ENCODE measurements at places on chromosomes 6 and 20.

GRCh38 chr6:130900913-130901312 is 73.7 kb downstream of the SMLR1 start:
- no peak for DNase-seq

GRCh38 chr6:128560966-128561365 is 40.6 kb upstream of the PTPRK start:
- DNase-seq: no peak

DNA sequence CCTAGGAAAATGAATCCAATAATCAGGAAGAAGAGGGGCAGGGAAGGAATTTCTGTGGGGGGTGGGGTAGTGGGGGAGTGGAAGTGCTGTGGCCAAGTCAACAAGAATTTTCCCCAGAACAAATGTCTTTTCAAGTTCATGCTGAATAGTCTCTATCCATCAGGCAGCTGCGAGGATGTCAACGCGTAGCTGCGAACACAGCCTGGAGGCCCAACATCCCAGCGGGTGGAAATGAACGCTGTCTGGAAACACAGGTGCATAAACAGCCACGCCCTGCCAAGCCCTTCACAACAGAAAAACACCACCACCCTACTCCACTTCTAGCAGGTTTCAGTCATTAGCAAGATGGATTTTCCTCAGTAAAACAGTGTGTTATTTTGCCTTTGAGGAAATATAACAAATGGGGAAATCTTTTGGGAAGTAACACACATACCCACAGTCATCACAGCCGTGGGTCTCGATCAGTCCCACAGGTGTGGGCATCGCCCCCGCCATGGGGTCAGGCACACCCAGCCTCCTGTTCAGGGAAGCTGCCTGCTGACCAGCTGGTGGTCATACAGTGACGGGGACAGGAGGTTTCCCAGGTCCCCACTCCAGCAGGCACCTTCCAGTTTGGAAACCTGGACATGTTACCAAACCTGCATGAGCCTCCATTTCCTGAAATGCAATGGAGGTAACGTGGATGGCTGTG is 112.1 kb upstream of the THBS2 start:
- no peak for DNase-seq

DNA sequence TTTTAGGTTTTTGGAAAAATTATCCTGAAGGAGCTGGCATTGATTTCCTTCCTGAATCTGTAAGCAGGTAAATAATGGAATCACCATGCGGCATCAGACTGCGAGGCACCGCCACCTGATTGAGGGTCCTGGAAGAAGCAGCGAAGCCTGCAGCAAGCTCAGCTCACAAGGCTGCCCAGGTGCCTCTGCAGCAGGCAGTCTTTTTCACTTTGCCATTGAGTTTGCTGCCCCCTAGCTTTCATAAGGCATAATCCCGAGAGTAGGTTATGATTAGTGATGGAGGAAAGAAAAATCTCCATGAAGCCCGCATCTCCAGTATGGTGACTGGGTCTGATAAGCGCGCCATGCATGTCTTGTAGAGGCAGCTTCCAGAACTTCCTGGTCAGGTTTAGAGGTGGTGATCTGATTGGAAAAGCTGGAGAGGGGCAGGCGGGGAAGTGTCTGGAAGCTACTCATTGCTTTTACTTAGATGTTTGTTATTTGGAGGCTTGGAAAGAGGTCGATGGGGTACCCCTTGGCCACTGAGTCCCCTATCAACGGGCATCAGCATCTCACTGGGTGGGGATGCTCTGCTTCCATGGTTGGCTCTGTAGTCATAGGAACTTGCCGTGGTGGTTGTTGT is 26.7 kb downstream of the IYD start:
- no peak for DNase-seq

GRCh38 chr6:33313709-33314514 is at the start of gene TAPBP:
TAPBP (minus strand) TSS chr6:33314078; CDS start chr6:33314041, 37 bp downstream.
- DNase-seq: peak; percentile 62

DNA sequence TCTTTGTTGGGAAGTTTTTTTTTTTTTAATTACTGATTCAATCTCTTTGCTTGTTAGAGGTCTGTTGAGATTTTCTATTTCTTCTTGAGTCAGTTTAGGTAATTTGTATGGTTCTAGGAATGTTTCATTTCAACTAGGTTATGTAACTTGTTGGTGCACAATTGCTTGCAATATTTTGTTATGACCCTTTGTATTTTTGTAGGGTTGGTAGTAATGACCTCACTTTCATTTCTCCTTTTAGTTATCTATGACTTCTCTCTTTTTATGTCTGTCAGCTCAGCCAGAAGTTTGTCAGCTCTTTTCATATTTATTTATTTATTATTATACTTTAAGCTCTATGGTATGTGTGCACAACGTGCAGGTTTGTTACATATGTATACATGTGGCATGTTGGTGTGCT is 51.1 kb upstream of the SLC24A3 start:
- DNase-seq: no peak

- DNase-seq: no peak
Observed at GRCh38 chr6:43172104-43173007, 1.3 kb downstream of the SRF start.

- no peak for DNase-seq
Observed at GRCh38 chr6:71248878-71249544, 39.6 kb upstream of the OGFRL1 start.

DNA sequence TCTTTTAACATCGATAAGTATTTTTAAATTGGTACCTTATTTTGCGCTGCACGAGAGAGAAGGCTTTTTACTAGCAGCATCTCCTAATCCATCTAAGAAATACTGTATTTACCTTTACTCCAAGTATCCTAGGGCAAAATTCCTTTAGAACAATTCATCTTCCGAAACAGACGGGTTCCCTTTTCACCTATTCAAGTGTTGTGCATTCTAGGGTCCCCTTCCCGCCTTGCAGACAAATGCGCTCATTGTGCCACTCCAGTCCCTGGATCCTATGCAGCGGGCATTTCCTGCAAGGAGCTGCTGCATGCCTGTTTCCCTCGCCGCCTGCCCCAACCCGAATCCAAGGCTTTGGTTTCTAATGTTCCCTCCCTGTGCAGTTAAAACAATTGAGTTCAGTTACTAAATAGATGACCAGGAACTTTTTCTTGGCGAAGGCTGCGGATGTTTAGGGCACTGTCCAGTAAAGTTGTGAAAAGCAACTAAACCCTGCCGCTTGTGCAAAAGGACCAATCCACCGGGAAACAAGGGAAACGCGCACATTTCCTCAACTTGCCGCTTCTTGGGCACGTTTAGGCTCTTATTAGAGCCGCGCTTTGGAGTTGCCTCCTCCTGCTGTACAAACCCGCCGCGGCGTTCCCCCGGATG is 556 bp upstream of the SCAF8 start:
- no peak for DNase-seq

DNA sequence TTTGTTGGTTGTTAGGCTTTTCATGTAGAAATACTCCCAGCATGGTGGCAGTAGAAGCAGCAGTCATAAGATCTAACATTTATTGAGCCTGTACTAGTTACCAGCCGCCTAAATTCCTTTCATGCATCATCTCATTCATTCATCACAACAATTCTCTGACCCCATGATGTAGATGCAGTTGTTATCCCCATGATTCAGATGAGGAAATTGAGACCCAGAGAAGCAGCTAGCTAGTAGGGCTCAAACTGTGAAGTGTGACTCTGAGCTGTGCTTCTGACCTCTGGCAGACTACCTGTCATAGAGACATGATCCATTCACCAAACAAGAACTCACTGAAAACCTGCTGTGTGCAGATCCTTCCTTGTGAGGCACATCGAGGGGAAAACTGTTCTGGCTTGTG is 16.9 kb downstream of the RREB1 start:
- no peak for DNase-seq

DNA sequence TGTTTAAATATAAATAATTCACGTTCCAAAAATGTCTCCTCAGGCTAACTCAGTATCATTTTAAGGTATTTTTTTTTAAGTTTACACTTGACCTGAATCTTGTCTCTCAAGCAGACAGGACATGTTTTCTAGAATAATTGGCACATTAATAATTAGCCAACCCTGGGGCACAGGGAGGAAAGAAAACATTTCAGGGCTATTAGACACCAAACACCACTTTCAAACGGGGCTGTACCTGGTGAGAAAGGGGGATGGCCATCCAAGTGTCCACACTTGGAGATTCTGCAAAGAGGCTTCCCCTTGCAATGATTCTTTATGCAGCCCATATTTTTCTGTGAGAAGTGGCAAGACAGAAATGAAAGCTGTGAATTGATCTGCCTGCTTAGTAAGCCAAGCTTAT is 560.8 kb downstream of the CD109 start:
- DNase-seq: no peak

DNA sequence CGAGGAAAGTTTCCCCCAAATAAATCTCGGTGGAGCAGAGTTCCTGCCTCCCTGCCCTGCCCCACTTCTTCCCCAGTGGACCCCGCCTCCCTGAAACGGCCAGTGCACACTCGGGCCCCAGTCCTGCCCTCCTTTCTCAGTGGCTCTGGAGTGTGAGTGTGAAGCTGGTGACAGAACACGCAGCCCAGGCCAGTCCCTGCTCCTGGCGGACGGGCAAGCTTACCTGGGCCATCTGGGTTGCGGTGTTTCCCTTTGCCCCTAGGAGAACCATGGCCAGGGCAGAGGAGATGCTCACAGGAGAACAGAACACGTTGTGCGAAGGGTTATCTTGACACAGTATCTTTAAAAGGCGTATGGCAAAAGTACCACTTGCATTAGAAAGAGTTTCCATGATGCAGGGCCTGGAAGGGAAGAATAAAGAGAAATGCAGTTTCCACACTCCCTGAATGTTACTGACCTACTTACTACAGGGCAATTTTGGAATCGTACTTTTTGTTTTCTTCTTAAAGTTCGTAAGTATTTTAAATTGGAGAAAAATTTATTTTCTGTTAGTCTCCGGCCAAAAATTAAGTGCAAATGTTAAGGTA is 2.8 kb downstream of the SERPINB9 start:
- DNase-seq: no peak

DNA sequence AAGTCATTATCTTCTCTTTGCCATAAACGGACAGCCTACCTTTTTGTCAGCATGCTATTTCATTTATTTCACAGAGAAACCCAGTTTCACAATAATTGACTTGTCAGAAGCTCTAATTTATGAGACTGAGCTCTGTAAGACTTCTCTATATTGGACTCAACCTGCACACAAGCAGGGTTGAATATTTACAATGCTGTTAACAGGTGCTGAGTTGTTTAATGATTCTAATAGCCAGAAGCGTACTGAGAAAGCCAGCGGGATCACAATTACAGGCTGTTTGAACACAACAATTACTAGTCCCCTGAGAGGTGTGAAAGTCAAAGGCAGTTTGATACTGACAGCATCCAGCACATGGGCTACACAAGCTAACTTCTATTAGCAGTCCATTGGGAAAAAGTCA is 128.2 kb upstream of the SIM1 start:
- no peak for DNase-seq

GRCh38 chr6:168596344-168596743 is 155.4 kb downstream of the SMOC2 start:
- no peak for DNase-seq

GRCh38 chr6:69868961-69869360 is 2.6 kb downstream of the COL19A1 start:
- no peak for DNase-seq
